D721Med (cell line): ENCODE measurements at places on chromosomes 2 and 18.
A peak's percentile ranks its signal among the peaks of the same experiment; 100 is the strongest.

GRCh38 chr18:22694954-22695353 is 238.2 kb upstream of the RBBP8 start:
- no peak for DNase-seq

- DNase-seq: no peak
These were observed 87.1 kb downstream of the TSHZ1 start for GRCh38 chr18:75297731-75298130.

GRCh38 chr2:30039101-30039500 is 107.7 kb upstream of the YPEL5 start:
- DNase-seq: no peak

DNA sequence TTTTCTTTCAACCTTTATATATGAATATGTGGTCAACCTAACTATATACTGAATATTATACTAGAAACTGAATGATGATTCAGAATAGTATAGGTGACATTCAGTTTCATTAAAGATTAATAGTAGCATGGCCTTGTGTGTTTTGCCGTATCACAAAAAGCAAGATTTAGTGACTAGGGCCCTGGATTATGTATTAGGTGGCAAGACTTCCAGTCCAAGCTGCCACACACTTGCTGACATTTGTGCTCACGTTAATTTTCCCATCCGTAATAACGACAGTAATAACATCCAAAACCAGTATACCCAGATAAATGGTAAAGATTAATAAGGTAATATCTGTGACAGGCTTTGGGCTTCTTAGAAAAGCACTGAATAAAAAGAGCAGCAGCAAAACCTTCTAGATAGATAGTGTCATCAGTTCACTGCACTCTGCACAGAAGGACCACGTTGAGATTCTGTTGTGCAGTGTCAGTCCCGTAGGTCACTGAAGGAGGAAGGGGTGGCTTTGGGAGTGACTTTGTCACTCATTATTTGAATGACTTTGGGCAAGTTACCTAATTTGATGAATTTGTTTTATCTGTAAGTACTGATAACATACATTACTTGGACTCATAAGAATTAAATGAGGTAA is 451.7 kb downstream of the PTPRM start:
- DNase-seq: no peak

DNA sequence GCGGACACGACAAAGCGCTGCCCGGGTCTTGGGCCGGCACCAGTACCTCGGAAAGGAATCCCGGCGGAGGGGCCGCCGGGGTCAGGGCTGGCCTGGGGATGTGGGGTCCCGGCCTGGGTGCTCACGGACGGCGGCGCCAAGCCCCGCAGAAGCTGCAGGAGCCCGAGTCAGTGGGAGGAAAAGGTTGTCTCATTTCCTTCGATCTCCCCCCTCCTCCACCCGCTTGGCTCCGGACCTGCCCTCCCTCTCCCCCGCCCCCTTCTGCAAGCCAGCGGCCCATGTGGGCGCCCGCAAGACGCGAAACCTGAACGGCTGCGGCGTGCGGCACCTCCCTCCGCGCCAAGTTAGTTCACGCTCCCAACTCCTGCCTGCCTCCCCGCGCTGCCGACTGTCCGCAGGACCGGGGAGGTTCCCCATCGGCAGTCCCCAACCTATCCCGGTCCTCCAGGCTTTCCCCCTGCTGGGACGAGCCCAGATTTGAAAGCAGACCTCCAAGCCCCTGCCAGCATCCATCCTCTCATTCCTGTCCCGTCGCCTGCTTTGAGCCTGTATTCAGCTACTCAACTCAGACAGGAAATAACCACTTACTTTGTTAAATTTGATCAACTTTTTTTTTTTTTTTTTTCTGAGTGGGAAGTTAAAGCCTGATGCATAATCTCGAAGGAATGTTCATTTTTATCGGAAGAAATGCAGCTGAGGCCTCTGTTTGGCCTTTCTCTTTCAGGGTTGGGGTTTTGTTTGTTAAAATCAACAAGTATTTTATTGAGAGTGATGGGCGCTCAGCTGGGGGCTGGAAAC is at the start of gene EVA1A:
TSS of gene EVA1A (minus strand) at position 172 of the 798 bp plus-strand sequence. CDS start 42,799 bp downstream, outside the sequence.
- DNase-seq: no peak

DNA sequence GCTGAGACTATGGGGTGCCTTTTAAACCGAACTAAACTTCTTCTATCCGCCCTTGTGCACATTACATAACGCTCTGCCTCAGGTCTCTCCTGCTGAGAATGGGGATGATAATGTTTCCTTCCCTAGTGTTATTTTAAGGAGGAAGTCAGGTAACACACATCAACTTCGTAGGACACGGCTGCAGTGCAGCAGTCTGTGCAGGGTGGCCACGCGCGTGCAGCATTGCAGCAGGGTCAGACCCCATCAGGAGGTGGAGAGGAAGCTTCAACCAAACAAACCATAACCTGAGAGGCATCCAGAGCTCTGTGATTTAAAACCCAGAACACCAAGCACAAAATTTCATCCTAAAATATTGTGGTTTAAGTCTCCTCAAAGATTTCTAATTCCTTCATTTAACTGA is 50.6 kb downstream of the MYT1L start:
- DNase-seq: no peak

DNA sequence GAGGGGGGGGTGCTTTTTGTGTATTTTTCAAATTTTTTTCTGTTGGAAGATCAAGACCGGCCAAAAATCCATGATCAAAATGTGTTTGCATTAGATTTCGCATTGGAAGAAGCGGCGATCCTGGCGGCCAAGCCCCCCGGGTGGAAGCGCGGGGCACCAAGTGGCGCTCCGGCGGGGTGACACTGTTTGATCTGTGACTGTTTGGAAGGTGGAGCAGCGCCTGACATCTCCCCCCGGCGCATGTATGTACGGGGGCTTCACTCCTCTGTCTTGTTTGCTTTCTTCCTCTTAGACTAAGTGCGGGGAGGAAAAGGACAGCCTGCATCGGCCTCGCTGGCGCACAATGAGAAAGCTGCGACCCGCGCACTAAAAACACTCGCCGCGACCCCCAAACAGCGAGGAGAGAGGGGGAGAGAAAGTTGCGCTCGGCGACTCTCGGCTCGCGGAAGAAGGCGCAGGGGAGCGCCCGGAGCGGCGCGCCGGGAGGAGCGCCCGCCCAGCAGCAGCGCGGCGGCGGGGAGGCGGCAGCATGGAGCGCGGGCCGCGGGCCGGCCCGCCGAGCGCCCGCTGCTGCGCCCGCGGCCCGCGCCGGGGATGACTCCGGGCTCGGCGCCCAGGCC is 515 bp downstream of the TSHZ1 start:
- no peak for DNase-seq

DNA sequence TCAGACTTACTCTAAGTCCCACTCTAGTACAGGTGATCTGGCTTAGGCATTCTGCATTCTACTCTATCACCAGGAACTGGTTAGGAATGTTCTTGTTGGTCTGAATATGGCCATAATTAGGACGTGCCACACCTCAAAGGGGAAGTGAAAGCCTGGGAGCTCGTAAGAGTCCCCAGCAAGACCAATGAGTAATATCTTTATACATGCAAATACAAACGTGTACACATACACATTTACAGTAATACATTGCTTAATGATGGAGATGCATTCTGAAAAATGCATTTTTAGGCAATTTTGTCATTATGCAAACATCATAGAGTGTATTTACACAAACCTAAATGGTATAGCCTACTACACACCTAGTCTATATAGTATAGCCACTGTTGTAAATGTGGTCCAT is 19.5 kb upstream of the ERCC3 start:
- no peak for DNase-seq

DNA sequence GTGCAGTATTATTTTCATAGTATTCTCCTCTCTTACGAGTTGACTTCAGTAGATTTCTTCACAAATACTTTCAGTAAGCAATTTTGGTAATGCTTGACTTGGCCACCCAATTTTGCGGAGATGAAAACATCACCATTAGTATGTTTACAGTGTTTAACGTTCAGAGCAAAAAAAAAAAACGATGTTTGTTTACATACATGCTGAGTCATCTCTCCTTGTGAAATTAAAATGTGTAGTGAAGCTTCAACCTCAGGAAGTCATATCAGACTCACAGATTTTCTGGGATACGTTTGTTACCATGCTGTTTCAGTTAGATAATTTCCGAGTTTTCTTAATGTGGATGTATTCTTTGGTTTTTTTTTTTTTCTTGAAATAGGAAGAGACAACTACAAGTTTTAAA is 100.1 kb downstream of the CTNNA2 start:
- DNase-seq: no peak

- DNase-seq: no peak
These were observed 99.5 kb upstream of the APCDD1 start for GRCh38 chr18:10354890-10355289.

DNA sequence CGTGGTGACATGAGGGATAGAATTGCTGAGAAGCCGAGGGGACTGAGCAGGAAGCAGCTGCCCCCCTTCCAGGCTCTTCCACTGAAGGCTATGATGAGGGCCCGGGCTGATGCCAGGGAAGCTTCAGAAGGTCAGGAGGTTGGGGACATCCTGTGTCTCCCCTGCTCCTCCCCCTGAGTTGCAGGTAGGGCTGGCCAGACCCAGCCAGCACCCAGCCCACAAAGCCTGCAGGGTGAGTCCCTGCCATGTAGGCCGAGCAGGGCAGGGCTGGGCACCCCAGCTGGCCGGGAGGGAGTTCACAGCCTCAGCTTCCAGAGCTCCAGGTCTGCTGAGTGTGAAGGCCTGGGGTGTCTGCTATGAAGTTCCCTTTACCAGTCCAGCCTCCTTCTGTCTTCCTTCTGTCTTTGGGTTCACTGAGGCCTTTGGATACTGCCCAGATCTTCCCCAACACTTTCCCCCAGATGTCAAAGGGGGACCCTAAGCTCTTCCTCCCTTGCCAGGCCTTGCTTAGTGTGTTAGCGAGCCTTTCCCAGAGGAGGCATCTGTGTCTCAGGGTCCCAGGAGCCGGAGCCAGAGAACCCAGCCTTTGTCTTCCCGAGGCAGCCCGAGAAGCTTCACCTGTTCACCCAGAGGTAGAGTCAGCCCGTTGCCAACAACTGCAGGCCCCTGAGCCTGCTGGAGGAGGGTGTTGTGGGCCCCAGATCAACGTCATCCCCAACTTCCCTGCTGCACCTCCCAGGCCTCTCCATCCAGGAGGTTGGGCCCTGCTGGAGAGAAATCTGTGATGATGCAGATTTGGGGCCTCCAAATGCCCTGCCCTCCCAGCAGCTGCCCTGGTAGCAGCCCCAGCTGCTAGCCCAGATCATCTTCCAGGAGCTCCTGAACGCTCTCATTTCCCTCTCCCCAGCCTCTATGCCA is 3.6 kb upstream of the NCL start:
- DNase-seq: no peak

DNA sequence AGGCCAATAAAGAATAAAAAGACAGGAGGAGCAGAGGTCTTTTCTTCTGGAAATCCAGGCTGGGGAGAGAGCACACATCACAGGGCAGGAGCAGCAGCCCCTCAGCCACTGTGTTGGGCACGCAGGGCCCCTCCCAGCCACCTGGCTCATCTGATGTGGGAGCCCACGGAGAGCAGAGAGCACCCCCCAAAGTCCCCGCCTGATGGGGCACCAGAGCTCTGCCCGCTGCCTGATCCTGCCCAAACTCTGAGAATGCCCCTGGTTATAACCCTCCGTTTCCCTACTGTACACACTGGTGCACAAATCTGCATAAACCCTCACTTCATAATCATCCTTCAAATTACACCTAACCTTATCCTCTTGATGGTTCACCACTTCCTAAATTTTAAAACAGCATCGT is 111.3 kb downstream of the HDAC4 start:
- no peak for DNase-seq

- DNase-seq: no peak
These were observed 44.2 kb downstream of the VSNL1 start for GRCh38 chr2:17584689-17585088.

DNA sequence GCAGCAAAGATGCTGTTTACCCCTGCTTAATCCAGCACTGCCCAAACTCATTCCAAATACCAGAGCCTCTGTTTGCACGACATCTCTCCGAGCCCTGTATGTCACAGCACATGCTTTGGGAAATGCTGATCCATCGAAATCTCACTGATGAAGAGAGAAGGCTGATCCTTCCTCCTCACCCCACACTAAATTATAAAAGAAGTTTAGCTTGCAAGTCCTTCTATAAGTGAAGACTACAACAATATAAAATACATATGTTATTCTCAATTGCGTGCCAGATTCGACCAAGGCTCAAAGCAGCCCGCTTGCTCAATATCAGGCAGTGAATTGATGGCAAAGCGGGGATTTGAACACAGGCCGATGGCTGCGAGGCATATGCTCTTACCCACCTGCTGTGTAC is 30.7 kb upstream of the SLC35F6 start:
- DNase-seq: peak; percentile 3

GRCh38 chr2:25885933-25886332 is 7.6 kb upstream of the ASXL2 start:
- no peak for DNase-seq

GRCh38 chr2:42838133-42838532 is 45.8 kb upstream of the HAAO start:
- DNase-seq: no peak

DNA sequence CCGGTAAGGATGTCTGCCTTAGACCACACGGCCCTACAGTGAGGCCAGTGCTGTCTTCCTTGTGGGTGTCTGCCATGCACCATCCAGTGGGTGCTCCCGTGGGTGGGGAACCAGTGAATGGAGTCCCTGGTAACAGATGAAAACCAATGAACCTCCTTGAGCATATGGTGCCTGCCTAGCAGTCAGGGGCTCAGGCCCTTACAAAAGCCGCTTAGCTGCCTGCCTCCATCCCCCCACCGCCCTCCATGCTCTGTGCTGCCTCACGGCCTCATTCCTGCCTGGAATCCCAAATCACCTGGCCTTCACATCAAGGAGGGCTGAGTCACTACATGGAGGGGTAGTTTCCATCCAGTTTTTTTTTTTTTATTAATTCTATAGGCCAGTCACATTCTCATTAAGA is 30.8 kb upstream of the TRIB2 start:
- DNase-seq: no peak

- DNase-seq: no peak
These were observed 54.6 kb downstream of the IL1R2 start for GRCh38 chr2:102046135-102046986.

- no peak for DNase-seq
These were observed 59.8 kb upstream of the SLC8A1 start for GRCh38 chr2:40511661-40512213.

DNA sequence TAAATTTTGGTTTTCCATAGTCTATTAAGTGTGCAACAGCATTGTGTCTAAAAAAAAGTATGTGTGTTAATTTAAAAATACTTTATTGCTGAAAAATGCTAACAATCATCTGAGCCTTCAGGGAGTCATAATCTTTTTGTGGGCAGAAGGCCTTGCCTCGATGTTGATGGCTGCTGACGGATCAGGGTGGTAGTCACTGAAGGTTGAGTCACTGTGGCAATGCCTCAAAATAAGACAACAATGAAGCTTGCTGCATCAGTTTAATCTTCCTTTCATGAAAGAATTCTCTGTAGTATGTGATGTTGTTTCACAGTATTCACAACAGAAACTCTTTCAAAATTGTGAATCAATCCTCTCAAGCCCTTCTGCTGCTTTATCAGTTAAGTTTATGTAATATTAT is 31.3 kb downstream of the HDHD2 start:
- no peak for DNase-seq

GRCh38 chr18:71336576-71337210 is 1047.8 kb downstream of the SOCS6 start:
- no peak for DNase-seq

DNA sequence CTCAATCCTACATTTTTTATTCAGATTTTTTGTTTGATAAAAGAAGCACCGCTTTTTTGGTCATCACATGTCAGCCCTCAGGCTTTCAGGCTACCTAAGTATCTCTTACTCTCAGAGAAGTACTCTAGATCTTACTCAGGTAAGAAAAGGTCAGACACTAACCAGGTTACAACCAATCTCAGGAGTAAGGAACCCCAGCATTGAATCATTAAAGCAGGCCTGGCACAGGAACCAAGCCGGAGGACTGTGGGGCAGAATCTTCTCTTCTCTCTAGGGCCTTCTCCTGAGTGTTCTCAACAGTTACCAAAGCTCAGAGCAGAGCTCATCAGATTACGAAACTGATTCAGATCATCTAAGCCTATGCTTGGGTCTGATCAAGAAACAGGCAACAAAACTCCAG is 28.2 kb downstream of the RBMS1 start:
- no peak for DNase-seq
